Retina (tissue), 1 donor: ENCODE measurements at places on chromosomes 2 and 18.

- no peak for DNase-seq
Measured at GRCh38 chr18:42024131-42024530, 69.1 kb downstream of the PIK3C3 start.

- no peak for DNase-seq
Measured at GRCh38 chr2:144471305-144472045, 48.4 kb downstream of the ZEB2 start.

DNA sequence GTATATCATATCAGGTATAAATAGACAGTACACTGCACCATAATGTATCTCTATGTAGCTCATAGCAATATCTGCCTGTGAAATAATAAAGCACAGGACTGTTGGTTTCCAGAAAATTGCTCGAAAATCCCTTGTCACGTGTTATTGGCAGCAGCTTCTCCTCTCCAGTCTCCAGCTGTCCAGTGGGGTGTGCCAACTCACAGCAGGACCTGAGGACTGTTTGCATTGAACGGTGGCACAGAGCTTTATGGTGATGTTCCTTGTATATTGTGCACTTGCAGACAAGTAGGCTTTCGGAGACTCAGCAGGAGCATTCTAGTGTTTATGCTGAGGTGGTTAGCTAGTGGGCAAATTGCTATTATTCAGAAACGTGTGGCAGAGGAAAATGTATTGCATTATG lies 182.2 kb upstream of the ATP5MC3 start:
- no peak for DNase-seq

GRCh38 chr2:9772999-9773902 lies 70.0 kb upstream of the TAF1B start:
- no peak for DNase-seq

GRCh38 chr2:145020694-145021093 lies 500.8 kb upstream of the ZEB2 start:
- no peak for DNase-seq

DNA sequence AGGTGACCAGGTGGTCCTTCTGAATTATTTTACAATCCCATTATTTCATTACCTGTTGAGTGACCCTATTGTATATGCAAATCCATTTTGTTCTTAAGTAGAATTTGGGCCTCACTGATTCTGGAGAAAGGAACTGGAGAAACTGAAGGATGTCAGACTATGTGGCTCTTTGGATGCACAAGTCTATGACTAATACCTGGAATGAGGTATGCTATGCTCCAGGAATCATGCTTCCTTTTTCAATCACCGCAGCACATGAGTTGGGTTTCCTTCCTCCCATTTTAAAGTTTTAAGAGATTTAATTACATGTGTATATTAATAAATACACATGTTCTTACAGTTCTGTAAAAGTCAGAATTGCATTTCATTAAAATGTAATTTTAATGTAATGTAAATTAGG lies 253.9 kb upstream of the VWC2L start:
- no peak for DNase-seq

DNA sequence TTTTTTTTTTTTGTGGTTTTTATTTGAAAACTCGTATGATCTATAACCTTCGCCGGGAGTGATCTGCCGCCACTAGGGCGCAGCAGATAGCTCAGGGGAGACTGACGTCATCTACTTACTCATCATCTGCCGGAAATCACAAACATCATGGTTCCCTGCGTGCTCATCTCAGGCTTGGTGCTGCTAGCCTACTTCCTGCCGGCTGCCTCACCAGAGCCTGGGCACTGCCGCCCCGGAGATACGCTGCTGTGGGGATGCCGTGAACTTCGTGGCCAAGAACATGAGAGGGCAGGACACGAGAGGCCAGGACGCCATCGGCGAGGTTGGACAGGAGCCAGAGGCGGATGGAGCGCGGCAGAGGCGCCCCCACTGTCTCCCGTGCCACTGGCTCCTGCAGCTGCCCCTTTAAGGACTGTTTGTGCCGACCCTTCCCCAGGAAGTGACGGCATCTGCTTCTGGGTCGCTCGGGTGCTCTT lies 68.8 kb downstream of the DOK6 start:
- no peak for DNase-seq

DNA sequence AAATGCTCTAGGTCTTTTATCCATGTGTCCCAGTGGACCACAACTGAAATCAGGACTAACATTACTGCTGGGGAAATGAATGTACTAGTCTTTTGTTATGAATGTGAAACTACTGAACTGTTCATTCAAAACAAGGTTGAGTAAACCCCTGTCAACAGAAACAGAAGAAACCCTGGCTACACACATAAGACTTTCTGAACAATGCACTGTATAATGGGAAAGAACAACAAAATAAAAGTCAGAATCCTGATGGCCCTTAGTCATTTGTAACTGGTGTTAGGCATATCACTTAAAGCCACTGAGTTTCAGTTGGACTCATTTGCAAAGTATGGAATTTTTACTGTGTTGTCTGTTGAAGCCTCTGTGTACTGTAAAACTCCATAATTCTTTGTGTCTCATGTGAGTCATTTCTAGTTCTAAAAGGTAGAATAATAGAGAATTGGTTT lies 77.0 kb upstream of the UBXN4 start:
- no peak for DNase-seq

DNA sequence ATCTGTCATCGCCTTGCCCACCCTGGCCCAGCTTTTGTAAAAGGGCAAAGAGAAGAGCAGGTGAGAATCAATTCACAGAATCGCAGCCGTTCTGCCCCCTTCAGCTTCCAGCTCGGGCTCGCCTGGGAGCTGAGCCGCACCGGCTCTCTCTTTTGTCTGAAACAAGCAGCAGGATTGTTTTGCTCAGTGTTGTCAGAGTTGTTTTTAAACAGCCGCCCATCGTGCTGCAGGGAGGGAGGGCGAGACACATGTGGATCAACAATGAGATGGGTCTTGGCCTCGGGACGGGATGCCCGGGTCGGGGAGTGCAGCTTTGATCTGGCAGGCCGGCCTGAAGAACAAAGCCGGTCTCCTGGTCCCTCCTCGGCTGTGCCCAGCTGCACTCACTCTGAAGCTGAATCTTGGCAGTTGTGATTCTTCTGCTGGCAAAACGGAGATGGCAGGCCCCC lies 39.7 kb upstream of the HDAC4 start:
- peak; percentile 86 for DNase-seq

DNA sequence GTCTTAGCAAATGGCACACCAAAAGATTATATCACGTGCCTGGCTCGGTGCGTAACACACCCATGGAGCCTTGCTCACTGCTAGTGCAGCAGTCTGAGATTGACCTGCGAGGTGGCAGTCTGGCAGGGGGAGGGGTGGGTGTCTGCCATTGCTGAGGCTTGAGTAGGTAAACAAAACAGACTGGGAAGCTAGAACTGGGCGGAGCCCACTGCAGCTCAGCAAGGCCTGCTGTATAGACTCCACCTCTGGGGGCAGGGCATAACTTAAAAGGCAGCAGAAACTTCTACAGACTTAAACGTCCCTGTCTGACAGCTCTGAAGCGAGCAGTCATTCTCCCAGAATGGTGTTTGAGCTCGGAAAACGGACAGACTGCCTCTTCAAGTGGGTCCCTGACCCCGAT lies 55.9 kb upstream of the FSHR start:
- DNase-seq = no peak

GRCh38 chr2:234333168-234334130 lies 163.4 kb downstream of the ARL4C start:
- peak; percentile 40 for DNase-seq

- DNase-seq = no peak
Measured at GRCh38 chr2:105177536-105178254, 63.8 kb upstream of the GPR45 start.

GRCh38 chr2:38098421-38099098 lies 22.6 kb upstream of the CYP1B1 start:
- no peak for DNase-seq

DNA sequence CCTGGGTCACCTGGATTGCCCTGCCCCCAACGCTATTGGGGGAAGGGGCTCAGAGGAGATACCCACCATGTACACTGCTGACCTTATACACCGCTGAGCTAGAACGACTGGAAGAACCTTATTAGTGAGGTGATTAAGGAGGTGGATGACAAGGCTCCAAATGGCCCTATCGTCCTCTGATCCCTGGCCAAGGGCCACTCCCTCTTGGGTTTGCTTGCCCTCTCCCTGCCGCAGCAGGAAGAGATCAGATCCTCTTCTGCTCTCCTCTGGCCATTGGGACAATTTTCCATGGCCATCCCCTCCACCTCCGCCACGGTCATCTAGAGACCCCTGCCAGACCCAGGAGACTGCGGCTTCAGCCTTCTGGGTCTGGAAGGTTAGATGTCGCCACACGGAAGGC lies 1.2 kb downstream of the ZNF514 start:
- no peak for DNase-seq

GRCh38 chr18:22871809-22872525 lies 61.2 kb upstream of the RBBP8 start:
- no peak for DNase-seq

DNA sequence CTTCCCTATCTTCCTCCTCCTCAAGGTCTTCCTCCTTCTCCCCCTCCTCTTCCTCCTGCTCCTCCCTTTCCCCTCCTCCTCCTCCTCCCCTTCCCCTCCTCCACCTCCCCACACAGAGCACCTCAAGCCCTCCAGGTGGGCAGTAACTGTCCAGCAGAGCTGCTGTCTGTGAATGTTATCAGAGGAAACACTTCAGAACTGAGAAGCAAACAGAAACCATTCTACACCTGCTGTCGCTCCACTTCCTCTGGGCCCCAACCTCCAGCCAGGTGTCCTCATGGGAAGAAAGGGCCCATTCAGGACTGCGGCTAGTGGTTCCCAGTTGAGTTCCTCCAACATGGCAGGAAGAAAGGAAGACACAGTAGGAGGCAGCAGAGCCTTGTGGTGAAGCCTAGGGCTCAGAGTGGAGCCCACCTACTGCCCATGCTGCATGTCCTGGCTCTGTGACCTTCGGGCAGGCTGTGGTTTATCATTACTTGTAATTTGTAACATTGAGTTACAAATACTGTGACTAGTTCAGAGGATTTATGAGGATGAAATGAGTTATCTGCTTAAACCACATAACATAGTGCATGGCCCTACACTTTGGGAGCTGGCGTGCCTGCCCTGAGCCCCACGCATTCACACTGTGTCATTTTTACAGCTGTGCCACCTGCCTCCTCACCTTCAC lies 165.9 kb upstream of the ID2 start:
- DNase-seq = no peak

DNA sequence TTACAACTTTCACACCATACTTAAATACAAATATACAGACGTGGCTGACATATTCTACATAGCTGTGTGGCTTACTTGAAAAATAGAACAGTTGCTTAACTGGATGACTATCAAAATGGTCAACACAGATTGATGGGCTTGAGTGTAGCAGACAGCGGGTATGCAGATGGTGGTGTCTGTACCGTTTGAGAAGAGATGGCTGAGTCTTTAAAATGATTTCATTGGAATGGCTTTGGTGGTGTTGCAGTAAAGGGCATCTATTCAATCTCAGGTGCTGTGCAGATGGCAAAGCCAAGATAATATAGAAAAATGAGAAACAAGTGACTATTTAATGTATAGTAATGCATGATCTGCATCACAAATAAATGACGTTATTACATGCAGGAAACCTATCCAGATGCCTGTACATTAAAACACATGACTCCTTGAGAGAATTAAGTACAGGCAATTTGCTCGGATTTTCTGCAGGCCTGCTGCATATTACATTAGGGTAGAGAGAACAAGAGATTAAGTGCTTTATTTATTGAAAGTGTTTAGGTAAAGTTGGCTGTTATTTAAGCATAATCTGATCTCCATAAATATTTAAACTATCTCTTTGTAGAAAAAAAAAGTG lies 68.5 kb downstream of the AGPS start:
- no peak for DNase-seq

GRCh38 chr2:234711308-234711707 lies 214.4 kb upstream of the ARL4C start:
- DNase-seq = no peak

DNA sequence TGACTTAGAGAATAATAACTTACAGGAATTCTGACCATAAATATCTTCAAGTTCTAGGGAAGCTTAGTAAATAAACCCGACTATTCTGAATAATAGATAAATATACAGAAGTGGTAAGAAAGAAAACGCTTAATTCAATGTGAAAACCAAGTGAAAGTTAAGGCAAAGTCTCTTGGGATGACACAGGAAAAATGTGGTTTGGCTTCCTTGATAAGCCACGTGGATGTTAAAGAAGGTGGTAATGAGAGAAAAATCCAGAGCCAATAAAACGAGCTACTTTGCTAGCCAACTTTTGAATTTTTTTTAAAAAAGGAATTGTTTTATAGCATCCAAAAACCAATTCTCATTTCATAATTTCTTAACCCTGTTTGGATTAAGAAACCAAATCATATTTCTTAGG lies 166.2 kb upstream of the VRK2 start:
- no peak for DNase-seq

GRCh38 chr2:27073782-27074181 lies 2.3 kb upstream of the OST4 start:
- DNase-seq = no peak

- no peak for DNase-seq
Measured at GRCh38 chr18:52408800-52409302, 68.9 kb downstream of the DCC start.
